OCI-M1 (cell line): ENCODE measurements at places on chromosomes 5 and 9.

- DNase-seq: peak; percentile 88
These were observed 57.0 kb downstream of the SECISBP2 start for GRCh38 chr9:89375191-89375760.

- no peak for DNase-seq
These were observed 452.8 kb downstream of the NFIB start for GRCh38 chr9:13860946-13861640.

DNA sequence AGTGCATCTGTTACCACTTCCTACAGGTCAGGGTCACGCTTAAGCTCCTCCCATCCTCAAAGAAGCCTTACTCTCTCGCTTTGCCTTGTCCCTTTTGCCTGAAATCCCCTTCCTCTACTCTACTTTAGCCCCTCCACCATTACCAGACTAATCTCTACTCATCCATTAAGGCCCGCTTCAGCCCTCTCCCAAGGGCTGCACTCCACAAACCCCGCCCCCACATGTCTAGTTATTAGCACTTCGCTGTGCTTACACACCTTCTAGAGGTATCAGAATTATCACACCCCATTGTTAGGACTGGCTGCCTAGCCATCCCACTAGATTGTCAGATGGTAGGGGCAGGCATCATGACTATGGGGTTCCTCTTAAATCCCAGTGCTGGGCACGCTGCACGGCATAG is 565.7 kb upstream of the WWC1 start:
- DNase-seq: no peak

DNA sequence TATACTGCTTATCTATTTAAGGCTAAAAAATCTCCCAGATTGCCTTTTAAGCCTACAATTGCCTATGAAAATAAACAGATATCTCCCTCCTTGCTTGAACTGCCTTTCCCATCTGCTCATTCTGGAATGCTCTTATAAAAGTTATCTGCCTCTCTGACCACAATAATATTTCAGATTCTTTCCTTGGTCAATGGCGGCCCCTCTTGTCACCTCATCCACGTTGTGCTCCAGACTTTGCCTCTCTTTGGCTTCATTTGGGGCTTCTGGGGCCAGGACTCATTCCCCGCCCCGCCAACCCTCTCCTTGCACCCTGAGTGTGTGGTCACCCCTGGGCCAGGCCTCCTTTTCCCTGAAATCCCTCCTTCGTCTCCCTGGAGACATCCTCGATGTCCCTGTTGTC is 110.0 kb upstream of the RPS23 start:
- no peak for DNase-seq

- no peak for DNase-seq
These were observed 652.1 kb downstream of the GABRG2 start for GRCh38 chr5:162719720-162720119.

- DNase-seq: peak; percentile 86
These were observed 111.3 kb upstream of the PCA3 start for GRCh38 chr9:76652894-76653293.

- no peak for DNase-seq
These were observed 33.2 kb upstream of the SLC6A3 start for GRCh38 chr5:1478271-1479035.

DNA sequence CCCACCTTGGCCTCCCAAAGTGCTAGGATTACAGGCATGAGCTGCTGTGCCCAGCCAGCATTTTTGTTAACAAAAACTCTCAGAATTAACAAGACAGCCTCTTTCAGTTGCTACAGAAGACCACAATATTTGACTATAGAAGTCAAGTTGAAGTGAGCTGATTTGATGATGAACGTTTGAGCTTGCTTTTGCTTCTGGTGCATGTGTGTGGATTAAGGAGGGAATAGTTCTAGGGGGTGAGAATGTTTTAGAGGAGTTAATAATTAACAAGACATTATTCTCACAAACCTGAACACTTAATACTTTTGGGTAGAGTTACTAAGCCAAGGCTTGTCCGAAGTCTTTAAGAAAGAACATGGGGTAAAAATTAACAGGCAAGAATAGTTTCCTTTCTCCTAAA is 191.6 kb downstream of the TENT4A start:
- no peak for DNase-seq

GRCh38 chr9:109248133-109248581 is 72.7 kb downstream of the EPB41L4B start:
- peak; percentile 17 for DNase-seq

- peak; percentile 57 for DNase-seq
These were observed 60.1 kb upstream of the SPATA31C2 start for GRCh38 chr9:88198341-88198807.

- no peak for DNase-seq
These were observed 37.2 kb downstream of the NTNG2 start for GRCh38 chr9:132199056-132199455.
